Activated CD8-positive, alpha-beta memory T cell treated with anti-CD3 and anti-CD28 coated beads, Interleukin-2, amount 50 U/mL, for 4 hours (primary cell): ENCODE measurements at places on chromosomes 2 and 18.

DNA sequence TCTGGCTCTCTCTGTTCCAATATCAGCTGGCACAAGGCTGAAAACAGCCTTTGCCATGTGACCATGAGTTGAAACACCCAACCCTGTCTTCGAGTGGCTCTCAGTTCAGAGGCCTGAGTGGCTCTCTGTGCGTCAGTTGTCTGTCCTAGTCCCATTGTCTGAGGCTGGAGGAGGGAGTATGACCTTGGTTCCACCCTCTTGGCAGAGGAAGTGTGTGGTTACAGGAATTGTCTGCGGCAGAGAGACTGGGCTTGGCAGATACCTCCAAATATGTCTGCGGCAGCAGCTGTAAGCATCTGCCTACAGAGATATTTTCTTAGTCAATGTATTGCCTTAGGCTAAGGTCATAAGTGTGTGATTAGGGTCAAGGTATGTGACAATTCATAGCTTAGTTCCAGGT lies 32.6 kb downstream of the CNGA3 start:
- no peak for DNase-seq

DNA sequence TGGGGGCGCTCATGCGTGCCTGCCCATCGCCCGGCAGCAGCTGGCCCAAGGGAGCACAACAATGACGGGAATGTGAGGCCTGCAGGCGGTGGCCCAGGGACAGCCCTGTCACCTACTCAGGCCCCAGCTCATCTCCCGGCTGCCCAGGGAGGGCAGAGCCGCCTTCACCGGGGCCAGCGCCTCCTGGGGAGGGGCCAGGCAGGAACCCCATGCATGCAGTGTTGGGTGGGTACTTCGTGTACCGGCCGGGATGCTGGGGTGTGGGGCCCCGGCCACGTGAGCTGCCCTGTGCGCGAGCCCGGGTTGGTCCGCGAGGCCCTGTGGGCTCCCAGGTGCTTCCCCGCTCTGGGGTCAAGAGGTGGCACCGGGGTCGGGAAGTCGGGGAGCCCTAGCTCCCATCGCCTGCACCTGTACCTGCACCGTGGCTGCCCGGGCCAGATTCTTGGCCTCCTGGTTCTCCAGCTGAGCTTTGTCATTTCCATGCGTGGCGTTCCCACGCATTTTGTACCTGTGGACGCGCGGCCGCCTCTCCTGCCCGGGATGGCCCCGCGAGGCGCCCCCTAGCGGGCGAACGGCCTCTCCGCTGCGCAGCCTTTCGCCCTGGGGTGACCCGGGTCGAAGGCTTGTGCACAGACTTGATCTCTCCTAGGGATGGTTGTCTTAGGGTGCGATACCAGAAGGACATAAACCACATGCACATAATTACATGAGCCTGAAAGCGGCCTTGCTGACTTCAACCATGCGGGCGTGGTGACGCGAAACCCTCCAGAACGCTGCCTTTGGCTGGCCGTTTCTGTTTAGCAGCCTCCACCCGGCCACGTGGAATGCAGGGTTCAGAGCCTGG lies 950 bp downstream of the KLHL30 start:
- DNase-seq: no peak

DNA sequence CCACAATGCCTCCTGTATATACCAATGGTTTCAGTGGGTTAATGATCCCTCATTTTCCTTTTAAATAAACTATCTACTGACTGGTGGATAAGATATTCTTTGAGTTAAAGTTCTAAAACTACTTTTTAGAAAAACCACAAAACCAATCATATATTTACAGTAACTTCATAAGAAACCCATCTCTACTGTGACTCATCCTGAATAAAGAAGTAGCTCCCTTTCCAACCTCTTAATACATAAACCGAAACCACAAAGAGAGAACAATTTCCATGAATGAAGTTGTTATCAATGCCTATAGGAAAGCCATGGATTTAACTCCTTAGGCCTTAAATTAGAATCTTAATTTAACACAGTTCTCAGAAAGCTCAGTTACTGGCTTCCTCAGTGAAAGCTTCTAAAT lies 227.0 kb upstream of the SMAD7 start:
- no peak for DNase-seq

GRCh38 chr18:25503567-25504081 lies 151.7 kb upstream of the ZNF521 start:
- no peak for DNase-seq

DNA sequence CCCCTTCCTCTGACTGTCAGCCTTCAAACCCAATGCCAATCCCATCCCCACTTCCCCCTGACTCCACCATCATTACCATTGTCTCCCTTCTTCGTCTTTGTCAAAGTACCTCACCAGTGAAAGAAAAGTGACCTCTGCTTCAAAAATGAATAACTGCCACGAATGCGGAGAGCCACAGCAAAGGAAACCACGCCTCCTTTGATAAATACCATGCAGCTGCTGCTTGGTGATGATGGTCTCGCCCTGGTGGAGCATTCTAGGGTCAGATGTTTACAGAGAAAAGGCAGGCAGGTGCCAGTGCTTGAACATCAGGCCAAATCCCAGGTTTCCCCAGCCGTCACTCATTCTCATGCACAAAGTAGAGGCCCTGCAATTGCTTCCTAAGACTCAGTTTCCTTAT lies 162.2 kb downstream of the BCL11A start:
- no peak for DNase-seq

DNA sequence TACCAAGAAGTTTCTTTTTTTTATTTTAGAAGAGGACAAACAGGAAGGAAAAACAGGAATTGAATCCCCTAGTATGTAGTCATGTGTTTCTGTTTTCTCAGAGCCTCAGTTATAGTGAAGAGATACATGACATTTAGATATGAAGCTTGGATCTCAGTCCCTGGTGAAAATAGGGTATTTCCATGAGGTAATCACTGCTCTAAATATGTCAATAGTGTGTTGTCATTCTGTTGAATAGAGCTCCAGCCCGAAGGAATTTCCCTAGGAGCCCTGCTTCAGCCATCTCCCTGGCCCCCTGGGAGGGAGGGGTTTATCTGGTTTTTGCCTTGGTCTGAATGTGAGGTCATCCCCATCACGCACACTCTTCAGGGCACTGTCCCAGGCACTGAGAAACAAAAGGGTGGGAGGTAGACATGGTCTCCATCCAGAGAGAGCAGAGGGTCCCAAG lies 47.1 kb upstream of the REL start:
- no peak for DNase-seq

DNA sequence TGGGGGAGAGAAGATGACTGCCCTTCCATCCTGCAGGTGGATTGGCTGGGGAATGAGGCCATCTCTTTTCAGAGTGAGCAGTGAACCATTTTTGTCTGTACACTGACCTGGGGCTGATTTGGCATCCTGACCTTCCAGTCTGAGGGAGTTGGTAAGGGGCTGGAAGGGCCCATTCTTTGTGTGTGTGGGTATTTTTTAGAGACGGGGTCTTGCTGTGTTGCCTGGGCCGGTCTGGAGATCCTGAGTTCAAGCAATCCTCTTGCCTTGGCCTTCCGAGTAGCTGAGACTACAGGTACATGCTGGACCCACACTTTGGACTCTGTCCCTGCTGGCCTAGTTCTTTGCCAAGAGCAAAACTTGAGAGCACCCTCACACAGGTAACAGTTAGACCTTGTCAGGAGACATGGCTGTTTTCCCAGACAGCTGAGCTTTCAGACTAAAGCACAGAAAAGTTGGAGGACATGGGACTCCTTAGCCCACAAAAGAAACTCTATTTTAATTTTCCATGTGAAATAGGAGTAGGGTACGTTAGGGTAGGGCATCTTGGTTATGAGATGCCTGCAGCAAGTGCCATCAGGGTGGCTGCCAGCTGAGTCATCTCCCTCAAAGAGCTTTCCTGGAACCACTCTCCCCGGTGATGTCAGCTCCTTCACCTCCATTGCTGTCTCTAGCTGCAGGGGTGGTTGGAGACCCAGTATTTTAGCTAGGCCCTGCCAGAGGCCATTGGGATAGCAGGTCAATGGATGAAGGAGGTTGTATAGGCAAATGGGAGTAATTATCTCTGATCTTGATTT lies 60.7 kb downstream of the DGKD start:
- DNase-seq: peak; percentile 53

DNA sequence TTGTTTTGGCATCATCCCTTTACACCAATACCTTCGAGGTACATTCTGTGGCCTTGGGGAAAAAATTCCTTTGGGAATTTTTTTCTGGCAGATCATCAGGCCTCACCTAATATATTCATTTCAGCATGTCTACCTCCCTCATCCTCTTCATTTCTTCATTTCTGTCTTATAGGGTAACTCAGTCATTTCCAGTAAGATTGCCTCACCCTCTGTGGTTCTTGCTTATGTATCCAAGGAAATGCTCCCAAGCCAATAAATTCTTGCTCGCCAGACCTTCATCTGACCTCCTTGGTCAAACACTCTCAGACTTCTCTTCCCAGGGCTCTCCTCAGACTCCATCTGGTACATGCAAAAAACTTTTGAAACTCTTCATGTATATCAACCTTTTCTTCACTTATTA lies 265.6 kb downstream of the TMX3 start:
- DNase-seq: no peak

DNA sequence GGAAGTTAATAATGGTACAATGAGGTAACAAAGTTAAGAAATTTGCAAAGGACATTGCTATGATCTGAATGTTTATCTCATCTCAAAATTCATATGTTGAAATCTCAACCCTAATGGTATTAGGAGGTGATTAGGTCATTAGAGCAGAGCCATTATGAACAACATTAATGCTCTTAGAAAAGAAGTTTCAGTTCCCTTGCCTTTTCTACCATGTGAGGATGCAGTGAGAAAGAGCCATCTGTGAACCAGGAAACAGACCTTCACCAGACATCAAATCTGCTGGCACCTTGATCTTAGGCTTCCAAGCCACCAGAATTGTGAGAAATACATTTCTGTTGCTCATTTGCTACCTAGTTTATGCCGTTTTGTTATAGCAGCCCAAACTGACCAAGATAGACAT lies 757.6 kb downstream of the NR4A2 start:
- no peak for DNase-seq

GRCh38 chr2:25651066-25651465 lies 22.3 kb downstream of the DTNB start:
- DNase-seq: no peak
